ENCODE measurements at places on chromosomes 5 and 9.
A peak's percentile ranks its signal among the peaks of the same experiment; 100 is the strongest.

- DNase-seq, result no peak
Observed at GRCh38 chr9:112145886-112146285, 29.2 kb downstream of the SUSD1 start.

DNA sequence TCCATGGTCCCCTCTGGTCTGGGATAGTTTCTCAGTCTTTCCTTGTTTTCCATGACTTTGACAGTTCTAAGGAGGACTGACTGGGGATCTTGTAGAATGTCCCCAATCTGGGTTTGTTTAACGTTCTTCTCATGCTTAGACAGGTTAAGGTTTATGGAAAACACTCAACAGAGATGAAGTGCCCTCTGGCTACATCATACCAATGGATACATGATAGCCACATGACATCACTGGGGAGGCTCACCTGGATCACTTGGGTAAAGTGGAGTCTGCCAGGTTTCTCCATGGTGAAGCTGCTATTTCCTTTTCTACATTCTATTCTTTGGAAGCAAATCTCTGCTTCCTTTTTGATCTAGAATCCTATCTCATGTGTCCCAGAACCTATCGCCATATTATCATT lies 23.8 kb upstream of the ALDH1B1 start:
- no peak for DNase-seq

GRCh38 chr5:143126174-143127019 lies 277.1 kb downstream of the NR3C1 start:
- DNase-seq, result no peak

DNA sequence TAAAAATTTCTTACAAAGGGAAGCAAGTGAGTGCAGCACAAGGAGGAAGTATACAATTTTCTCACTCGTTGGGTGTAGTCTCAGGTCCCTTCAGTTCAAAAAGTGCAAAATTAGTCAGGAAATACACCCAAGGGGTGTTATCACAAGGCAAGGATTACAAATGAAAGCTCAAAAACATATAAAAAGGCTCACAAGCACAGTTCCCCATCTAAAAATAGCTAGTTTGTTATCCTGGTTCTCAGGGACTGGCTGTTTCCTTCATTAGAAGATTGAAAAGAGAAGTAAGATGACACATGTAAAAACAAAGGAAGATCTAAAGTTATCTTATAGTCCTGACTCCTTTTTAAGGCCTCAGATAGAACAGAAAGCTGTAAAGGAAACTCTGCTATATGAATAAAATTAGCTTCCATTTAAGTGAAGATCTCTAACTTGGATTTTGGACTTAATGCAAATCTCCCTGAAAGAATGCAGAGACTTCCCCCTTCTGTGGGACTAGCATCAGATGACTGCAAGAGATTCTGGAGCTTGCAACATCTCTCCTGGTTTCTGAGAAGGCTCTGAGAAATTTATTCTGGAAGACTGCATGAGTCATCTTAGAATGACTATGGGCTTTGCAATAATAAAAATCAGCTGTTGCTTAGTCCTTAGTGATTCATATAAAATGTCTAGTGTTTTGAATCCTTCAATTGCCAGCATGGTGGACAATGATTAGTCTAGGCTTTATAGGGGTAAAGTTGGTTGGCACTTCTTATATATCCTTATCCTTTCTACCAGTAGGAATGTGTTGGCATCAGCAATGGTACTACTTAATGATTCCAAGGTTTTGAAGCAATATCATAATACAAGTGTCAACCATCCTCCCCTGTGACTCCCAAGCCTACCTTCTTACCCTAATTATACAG lies 25.4 kb downstream of the DAB2 start:
- DNase-seq, result no peak

DNA sequence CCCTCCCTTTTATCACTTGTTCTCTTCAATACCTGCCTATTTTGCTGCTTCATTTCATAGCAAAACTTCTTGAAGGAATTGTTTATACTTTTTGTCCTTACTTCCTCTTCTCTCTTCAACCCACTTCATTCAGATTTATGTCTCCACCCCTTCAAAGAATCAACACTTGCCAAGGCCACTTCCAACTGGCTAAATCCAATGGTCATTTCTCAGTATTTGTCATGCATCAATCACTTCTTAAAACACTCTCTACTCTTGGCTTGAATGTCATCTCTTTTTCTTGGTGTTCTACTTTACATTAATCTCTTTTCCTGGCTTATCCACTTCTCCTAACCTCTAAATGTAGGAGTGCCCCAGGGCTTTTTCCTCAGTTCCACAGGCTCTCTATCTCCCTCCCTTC lies 8.3 kb upstream of the FCHO2 start:
- DNase-seq, result no peak

DNA sequence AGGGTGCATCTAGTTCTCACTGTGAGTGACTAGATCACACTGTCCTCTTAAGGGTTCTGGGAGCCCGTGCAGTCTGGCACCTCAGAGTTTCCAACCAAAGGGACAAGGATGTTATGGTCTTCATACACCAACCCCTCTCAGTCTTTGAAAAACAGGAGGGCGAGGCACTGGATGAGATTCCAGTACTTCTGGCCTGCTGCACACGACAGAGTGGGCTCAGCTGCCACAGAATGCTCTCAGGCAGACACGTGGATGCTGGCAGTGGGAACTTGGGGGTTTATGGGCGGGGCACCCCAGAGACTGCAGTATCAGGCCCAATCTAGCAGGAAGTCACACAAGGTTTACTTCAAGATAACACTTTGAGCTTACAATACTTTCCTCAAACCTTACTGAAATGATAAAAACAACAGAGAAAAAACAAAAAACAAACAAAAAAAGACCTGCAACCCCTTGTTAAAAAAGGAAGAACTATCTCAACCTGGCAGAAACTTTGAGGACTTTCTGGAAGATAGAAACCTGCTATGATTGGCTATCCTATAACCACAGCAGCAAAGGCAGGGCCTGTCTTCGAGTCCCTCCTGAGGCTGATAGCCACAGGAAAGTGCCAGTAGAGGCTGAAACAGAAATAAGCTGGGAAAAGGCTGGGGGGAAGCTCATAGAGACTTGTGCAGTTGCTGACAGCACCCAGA lies 28.3 kb upstream of the TGFBR1 start:
- DNase-seq, result peak; percentile 40

GRCh38 chr5:171462928-171463861 lies 43.7 kb downstream of the FGF18 start:
- no peak for DNase-seq

DNA sequence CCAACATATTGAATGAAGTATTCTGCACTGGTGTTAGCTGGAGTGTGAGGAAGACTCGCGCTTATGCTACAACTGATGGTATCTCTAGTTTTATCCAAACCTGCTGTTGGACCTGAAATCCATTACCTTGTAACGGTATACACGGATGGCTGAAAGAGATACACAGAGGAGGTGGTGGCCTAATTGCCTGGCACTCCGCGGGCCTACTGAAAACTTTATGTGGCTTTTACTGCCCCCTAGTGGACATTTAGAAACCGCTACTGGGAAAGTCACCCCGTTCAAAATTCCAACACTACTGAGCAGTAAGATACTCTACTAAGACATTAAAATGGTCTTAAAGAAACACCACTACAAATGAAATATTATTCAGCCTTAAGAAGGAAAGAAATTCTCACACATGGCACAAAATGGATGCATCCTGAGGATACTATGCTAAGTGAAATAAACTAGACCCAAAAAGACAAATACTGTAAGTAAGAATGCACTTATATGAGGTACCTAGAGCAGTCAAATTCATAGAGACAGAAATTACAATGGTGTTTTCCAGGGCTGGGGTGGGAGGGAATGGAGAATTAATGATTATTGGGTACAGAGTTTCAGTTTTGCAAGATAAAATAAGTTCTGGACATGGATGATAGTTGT lies 100.4 kb downstream of the TTLL11 start:
- peak; percentile 27 for DNase-seq

DNA sequence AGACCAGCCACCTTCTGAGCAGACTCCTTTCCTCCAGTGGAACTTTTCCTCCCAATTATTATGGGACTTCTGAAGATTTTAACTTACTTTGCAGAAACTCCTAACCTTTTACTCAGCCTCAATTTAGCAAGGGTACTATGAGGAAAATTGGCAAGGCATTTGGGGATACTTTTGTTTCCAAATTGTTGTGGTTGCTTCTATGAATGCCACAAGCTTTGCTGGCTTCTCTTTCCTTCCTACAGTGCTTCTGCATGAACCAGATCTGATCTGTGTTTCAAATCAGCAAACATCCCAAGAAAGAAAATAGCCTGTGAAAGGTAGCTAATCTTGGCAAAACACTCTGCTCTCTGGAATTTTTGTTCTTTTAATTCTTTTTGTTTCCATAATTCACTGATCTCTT lies 57.3 kb upstream of the TAF11L2 start:
- DNase-seq, result no peak

DNA sequence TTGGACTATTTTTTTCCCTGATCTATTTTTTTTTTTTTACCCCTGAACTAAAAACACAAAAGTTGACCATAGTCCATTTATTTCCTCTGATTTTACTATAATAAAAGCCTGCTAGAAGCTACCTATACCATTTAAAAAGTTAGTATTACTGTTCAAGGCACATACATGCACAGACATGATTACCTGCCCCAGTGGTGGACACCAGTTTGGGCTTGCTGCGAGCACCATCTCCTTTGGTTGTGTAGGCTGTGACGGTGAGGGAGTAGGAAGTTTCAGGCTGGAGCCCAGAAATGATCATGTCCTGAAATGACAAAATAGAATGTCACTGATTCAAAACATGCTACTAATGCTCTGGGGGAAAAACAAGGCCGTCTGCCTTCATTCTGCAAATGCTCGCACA lies 693.1 kb upstream of the DMAC1 start:
- no peak for DNase-seq

GRCh38 chr5:148445578-148445977 lies 61.8 kb downstream of the FBXO38 start:
- no peak for DNase-seq

GRCh38 chr5:151620461-151620840 lies 29.3 kb upstream of the FAT2 start:
- no peak for DNase-seq

GRCh38 chr5:19734776-19735175 lies 253.2 kb downstream of the CDH18 start:
- DNase-seq, result no peak

DNA sequence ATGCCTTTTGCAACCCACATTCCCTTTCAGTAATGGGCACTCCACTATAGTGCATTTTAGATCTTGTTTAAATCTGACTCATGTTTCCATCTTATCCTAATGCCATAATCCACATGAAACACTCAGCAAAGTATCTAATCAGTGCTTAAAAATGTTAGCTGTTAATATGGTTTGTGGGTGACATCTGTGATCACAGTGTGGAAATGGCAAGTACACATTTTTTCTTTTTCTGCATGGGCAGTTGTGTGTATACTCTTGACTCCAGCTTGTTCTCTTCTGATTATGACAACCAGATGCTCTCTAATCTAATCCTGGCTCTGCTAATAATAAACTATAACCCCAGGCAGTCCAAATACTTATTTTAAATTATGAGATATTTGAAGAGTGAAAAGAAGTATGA lies 103.3 kb downstream of the EDIL3 start:
- no peak for DNase-seq

DNA sequence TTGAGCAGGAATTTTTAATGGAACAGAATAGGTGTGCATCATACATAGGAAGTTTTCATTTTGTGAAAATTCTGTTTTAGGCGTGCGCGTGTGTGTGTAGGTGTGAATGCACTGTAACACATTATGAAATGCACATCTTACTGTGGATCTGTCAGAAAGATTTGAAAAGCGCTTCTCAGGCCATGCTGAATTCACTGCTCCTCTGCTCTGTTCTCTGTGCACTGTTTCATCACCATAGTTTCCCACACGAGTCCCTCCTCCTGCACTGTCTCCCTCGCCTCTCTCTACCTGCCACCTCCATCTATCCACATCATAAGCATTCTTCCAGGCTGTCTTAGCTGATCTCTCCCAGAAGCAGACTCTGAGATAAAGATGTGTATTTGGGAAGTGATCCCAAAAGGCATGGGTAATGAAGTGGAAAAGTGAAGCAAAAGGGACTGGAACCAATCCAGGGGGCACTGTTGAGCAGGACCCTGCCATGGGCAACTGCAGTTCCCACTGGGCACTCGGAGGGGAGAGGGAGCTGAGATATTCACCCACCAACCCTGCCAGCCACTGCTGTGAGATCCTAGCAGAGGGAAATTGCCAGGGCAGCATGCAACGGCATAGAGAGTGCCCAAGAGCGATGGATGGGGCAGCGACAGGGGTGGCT lies 65.9 kb downstream of the GABBR2 start:
- DNase-seq, result no peak

GRCh38 chr9:134689321-134690181 lies 47.9 kb downstream of the COL5A1 start:
- no peak for DNase-seq

DNA sequence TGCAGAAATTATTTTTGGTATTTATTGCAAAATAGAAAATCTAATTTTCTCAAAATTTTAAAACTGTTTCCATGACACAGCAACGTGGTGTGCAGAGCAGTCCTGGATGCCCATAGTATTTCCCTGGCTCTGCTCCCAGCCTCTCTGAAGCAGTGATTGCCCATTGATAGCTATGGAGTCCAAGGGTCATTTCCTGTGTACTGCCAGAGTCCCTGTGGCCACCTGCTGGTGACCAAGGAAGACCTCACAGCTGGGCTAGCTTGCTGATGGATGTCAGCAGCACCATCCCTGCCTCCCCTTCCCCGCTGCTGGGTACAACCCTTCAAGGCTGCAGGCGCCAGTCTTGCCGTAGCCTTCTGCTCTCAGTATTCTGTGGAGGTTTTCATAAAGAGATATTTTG lies 184.1 kb downstream of the DIRAS2 start:
- DNase-seq, result no peak

GRCh38 chr5:86411596-86411995 lies 206.1 kb upstream of the COX7C start:
- no peak for DNase-seq

DNA sequence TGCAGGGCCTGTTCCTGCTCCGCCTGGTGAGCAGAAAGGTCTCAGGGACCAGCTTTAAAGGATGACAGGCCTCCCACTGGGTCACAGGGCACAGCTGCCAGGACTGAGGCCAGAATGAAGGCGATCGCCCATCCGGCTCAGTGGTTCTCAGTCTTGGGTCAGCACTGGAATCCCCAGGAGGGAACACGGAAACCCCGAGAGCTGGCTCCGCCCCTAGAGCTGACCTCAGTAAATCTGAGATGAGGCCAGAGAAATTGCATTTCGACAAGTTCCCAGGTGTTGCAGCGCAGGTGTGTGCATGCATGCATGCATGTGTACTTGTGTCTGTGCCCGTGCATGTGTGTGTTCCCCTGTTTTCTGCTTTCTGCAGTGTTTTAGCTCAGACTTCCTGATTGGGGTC lies 47.2 kb upstream of the KCNMB1 start:
- DNase-seq, result no peak

- no peak for DNase-seq
Observed at GRCh38 chr5:1175015-1175414, 26.4 kb upstream of the SLC6A19 start.

DNA sequence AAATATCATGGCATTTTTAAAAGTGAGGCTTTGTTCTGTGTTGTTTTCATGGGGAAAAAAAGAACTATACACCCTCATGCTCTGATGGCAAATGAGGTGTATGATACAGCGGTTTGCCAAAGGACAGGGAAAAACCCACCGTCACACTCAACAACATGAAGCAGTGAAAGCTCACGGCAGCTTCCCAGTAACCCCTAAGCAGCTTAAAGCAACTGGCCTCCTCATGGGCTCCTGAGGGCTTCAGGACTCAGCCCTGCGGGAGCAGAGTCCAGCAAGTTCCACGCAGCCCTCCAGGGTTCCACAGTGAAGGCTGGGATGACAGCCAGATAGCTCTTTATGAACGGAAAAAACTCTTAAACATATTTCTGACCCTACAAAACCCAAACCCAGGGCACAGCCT lies 12.9 kb downstream of the BARHL1 start:
- DNase-seq, result no peak
